HFFc6 (cell line): ENCODE measurements at places on chromosomes 5 and 9. TPM values are rescaled to one million over a fixed set of nuclear protein-coding genes. Genes with fewer than 3 reads are reported as not detected.

Gene HDHD3
- 3.7 and 4.7 TPM in 2 replicates for total RNA-seq

Gene DIRAS2
- not detected in 3 replicates for total RNA-seq

Gene KLF9
- 7.1 to 13.9 TPM (median 12.4 TPM) in 3 replicates for total RNA-seq

Gene PTGR1
- total RNA-seq, result 54.9 to 81.8 TPM (median 58.9 TPM) in 3 replicates

Gene ENTREP1
- total RNA-seq, result not detected in 3 replicates

Gene RAB3C
- not detected in 2 replicates for total RNA-seq

Gene KCNV2
- not detected in 2 replicates for total RNA-seq

Gene PFN3
- total RNA-seq, result not detected in 3 replicates

Gene RAPGEF1
- total RNA-seq, result 39.0 to 46.1 TPM (median 41.1 TPM) in 3 replicates

Gene C9orf50
- 0.50 TPM in 1 of 3 replicates, not detected in the others for total RNA-seq

Gene PCDHA2
- not detected in 3 replicates for total RNA-seq

Gene DPH7
- total RNA-seq, result 18.4 to 22.6 TPM (median 20.6 TPM) in 3 replicates

Gene HRH2
- total RNA-seq, result not detected in 3 replicates

Gene LCN9
- not detected in 3 replicates for total RNA-seq

Gene CDH12
- total RNA-seq, result not detected in 3 replicates

Gene PCDHGA5
- 0.99 to 1.8 TPM (median 1.3 TPM) in 3 replicates for total RNA-seq

Gene ACTBL2
- total RNA-seq, result not detected in 3 replicates

Gene PRRX2
- total RNA-seq, result 33.4 to 102 TPM (median 35.3 TPM) in 3 replicates

Gene NANS
- total RNA-seq, result 85.7 to 104 TPM (median 85.8 TPM) in 3 replicates

Gene UBE2R2
- total RNA-seq, result 43.8 and 45.3 TPM in 2 replicates

Gene PTGES
- 11.2 to 29.6 TPM (median 13.9 TPM) in 3 replicates for total RNA-seq

Gene CNTFR
- total RNA-seq, result not detected in 3 replicates

Gene SLC6A7
- not detected in 3 replicates for total RNA-seq

Gene ADAMTSL2
- total RNA-seq, result 0.06 TPM in 1 of 2 replicates, not detected in the other

Gene SPINK5
- not detected in 2 replicates for total RNA-seq

Gene SLC36A2
- total RNA-seq, result not detected in 3 replicates

Gene SLC9A3
- total RNA-seq, result 0.63 to 0.78 TPM (median 0.72 TPM) in 3 replicates

Gene ADRA1B
- total RNA-seq, result 0.17 to 0.45 TPM (median 0.24 TPM) in 3 replicates

Gene MAT2B
- 39.5 to 48.4 TPM (median 39.8 TPM) in 3 replicates for total RNA-seq

Gene PRR7
- 10.6 to 17.1 TPM (median 16.7 TPM) in 3 replicates for total RNA-seq

Gene C9orf152
- not detected in 2 replicates for total RNA-seq

Gene SOX30
- 0.12 to 0.15 TPM in 2 of 3 replicates, not detected in the other for total RNA-seq

Gene PCDHGA1
- 0.91 to 1.5 TPM (median 1.4 TPM) in 3 replicates for total RNA-seq

Gene GARIN3
- not detected in 3 replicates for total RNA-seq

Gene ARID3C
- 0.14 to 0.19 TPM in 2 of 3 replicates, not detected in the other for total RNA-seq

Gene COL23A1
- not detected in 3 replicates for total RNA-seq

Gene GPRIN1
- total RNA-seq, result 2.5 to 4.8 TPM (median 3.4 TPM) in 3 replicates

Gene PCDHGB6
- total RNA-seq, result 0.79 to 1.5 TPM (median 1.1 TPM) in 3 replicates

Gene GCNT4
- total RNA-seq, result 4.4 to 9.9 TPM (median 5.6 TPM) in 3 replicates

Gene SPATA31A7
- total RNA-seq, result not detected in 3 replicates

Gene SVEP1
- 3.6 to 6.5 TPM (median 5.8 TPM) in 3 replicates for total RNA-seq

Gene SYK
- total RNA-seq, result not detected in 3 replicates

Gene TXNDC8
- total RNA-seq, result not detected in 3 replicates

Gene CTXN3
- not detected in 3 replicates for total RNA-seq

Gene RMRP
- 17,996 to 30,496 TPM (median 30,158 TPM) in 3 replicates for total RNA-seq

Gene PCDHGA3
- 1.7 to 10.2 TPM (median 7.9 TPM) in 3 replicates for total RNA-seq

Gene FGF10
- not detected in 3 replicates for total RNA-seq

Gene ACOT12
- total RNA-seq, result not detected in 3 replicates

Gene IFNK
- total RNA-seq, result not detected in 3 replicates

Gene HNRNPH1
- total RNA-seq, result 267 to 358 TPM (median 327 TPM) in 3 replicates
